ENCODE measurements at places on chromosomes 3 and 15.

- no peak for DNase-seq
These were observed 24.6 kb downstream of the AQR start for GRCh38 chr15:34944936-34945335.

GRCh38 chr3:164024786-164025185, 1053.5 kb downstream of the SI start:
- no peak for DNase-seq

DNA sequence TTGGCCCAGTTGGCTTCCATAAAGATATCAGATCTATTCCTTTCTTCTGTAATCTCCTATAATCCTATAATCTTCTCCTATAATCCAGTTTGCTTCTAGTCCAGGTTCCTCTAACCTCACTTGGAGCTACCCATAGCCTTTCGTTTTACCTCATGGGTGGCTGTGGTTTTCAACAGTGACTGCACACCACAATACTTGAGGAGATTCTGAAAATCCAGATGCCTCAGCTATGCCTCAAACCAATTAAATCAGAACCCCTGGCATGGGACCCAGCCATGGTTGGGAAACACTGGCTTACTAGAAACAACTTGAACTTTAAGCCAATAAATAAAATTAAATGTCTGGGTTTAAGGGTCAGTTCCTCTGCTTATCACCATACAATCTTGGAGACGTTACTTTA, 86.1 kb upstream of the NTRK3 start:
- no peak for DNase-seq

- DNase-seq, result no peak
These were observed 1078.5 kb downstream of the TUSC7 start for GRCh38 chr3:117788061-117788460.

GRCh38 chr3:5464649-5465048, 277.1 kb downstream of the EDEM1 start:
- no peak for DNase-seq

DNA sequence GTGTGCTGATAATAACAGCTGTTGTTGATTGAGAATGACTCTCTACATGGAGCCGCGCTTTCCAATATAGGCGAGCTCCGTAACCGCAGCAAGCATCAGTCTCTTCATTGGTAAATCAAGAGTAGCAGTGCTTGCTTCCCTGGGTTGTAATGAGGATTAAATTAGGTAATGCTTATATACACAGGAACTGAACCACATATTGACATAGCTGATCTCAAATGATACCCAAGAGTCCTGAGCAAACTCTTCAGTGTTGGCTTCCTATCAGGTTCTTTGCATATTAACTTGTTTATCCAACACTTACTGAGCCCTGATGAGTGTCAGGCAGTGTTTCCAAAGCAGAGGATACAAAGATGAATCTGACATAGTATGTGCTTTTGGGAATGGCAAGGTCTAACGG, 46.4 kb upstream of the SLCO3A1 start:
- DNase-seq, result no peak

DNA sequence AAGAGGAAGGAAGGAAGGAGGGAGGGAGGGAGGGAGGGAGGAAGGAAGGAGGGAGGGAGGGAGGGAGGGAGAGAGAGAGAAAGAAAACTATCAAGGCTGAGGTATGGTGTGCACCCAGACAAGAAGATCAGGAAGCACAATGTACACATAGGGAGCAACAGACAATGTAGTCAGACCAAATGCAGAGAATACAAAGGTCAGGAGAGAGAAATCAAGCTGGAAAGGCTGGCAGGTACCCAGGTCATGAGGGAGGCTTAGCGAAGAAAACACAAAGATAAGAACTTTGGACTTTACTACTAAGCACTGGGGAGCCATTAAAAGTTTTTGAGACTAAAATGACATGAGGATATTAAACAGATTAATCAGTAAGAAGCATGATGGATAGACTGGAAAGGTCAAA, 176.0 kb upstream of the TMCO5A start:
- DNase-seq, result no peak

DNA sequence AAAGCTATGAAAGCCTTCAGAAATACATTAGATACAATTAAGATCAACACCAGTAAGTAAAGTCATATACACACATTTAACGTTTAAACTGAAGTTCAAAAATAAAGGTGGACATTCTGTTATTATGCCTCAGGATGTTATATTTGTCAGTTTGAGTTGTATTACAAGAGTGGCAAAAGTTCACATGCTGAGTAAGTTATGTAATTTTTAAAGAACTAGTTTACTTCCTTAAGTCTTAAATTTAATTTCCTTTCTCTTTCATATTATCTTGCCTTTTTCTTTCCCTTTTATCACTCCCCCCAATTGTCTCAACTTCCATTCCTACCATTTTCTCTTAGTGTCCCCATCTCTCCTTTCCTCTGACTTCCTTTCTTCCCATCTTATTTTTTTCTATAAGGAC, 4.9 kb upstream of the GPR87 start:
- DNase-seq, result no peak

Data from CD4-positive, alpha-beta T cell treated with Interleukin-2 at 100 ng/mL for 4 hours (primary cell).